NCI-H2029 (cell line): ENCODE measurements at places on chromosomes 13 and 19.

GRCh38 chr19:4431808-4432674 lies 25.6 kb downstream of the UBXN6 start:
- no peak for DNase-seq

DNA sequence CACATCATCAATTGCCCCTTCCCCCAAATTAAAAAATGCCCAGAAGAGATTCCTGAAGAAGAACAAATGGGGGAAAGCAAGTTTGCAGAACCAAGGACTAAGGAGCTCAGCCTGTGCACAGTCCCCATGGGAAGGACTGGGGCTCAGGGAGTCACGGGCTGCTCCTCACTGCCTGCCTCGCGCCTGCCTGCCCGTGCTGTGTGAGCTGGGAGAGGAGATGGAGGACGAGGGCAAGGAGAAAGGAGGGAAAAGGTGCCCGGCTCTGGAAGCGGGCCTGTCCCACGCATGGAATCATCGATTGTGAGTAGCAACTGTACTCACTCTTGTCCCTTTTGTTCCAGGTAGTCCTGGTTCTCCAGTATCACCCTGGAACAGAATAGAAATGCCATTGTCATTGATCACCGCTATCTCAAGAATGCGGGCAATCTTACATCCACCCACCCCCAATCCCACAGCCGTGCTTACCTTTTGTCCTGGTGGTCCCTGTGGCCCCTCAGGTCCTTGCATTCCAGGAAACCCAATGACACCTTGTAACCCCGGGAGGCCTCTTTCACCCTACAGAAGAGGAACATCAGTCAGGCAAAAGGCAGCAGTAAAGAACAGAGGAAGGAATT lies 93.4 kb downstream of the COL4A1 start:
- no peak for DNase-seq

GRCh38 chr13:26412936-26413716 lies 144.4 kb upstream of the WASF3 start:
- no peak for DNase-seq

- no peak for DNase-seq
Measured at GRCh38 chr19:1450735-1451731, 1.1 kb downstream of the APC2 start.

DNA sequence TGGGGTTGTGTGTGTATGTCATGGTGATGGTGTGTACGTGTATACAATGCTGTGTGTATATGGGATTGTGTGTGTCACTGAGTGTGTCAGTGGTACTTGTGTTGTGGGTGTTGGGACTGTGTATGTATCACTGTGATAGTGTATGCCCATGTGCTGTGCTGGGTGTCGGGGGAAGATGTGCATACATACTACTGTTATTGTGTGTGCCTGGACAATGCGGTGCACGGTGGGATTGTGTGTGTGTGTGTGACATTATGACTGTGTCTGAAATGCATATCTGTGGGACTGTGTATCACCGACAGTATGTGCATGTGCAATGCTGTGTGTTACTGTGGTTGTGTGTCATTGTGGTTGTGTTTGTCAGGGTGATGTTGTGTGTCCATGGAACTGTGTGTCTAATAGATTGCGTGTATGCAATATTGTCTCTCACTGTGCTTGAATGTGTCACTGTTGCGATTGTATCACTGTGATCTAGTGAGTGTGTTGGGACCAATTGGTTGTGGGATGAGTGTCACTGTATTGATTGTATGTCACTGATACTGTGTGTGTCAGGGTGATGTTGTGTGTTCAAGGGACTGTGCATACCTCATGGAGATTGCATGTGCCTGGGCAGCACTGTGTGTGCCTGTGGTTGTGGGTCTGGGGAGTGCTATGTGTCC lies 11.0 kb upstream of the BBC3 start:
- DNase-seq: no peak

- DNase-seq: no peak
Measured at GRCh38 chr13:45103449-45103848, 16.9 kb upstream of the GTF2F2 start.

DNA sequence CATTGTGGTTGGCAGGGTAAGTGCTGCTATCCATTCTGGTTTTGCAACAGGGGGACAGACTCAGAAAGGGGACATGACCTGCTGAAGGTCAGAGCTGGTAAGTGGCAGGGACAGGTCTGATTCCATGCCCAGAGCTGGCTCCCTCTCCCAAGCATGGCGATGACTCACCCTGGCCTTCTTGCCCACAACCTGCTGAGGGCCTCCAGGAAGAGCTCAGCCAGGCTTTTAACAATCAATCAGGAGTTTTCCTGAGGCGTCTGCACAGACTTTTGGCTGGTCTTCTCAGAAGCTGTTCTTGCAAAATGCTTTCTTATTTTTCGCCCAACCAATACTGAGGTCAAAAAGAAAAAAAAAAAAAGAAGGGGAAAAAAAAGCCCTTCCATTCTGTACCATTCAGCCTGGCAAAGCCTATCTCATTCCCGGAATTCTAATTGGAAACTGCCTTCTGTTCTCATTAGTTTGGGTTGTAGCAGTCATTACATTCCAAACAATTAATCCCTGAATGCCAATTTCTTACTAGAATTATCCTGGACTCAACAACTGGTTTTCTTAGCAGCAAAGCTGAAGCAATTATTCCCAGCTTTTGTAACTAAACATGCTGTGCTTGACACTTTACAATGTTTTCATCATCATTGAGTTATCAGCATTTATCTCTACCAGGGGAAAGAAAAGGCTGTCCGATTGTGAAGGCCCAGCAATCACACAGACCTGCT lies 17.7 kb downstream of the SIAH3 start:
- DNase-seq: peak; percentile 5

- DNase-seq: no peak
Measured at GRCh38 chr13:73341748-73342147, 282.9 kb downstream of the KLF5 start.

GRCh38 chr19:12052497-12053169 lies at the start of gene ZNF878:
Gene ZNF878 (minus strand): TSS chr19:12052961. CDS start chr19:12052801, 160 bp downstream.
- peak; percentile 83 for DNase-seq
